ENCODE measurements at places on chromosomes 4 and X.

GRCh38 chr4:61152433-61152832 lies 47.7 kb upstream of the ADGRL3 start:
- no peak for DNase-seq
- no peaks in the 10 kb centered on the region for H3K36me3 ChIP-seq
- no peak overlapping the region for H3K27ac ChIP-seq

DNA sequence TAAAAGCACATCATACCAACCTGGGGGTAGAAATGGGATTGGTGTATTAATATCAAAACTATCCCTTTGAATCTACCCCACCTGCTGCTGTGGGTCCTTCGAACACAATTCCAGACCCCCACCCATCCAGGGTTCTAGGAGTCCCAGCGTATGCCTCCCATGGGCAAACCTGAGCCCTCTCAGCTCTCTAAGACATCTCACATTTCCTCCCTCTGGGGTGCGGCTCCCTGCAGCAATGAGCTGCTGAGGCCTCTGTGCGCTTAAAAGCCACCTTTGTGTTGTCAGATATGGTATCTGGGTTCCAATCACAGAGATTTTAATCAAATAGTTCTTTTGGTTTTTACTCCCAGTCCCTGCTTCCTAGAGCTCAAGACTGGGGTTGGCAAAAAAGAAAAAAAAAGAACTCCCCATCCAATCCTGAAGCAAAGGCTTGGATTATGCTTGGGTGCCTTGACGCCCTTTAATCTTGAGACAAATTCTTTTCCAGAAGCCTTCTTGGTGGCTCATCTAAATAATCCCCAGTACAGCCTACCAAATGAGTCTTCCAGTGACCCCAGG lies 37.5 kb upstream of the NOCT start:
- no peak for DNase-seq
- H3K27ac ChIP-seq, result no peak overlapping the region
- H3K27me3 ChIP-seq, result peaks cover 10% of the 10 kb centered on the region
- no peak overlapping the region for H3K4me3 ChIP-seq
- peaks cover 2% of the 10 kb centered on the region for H3K36me3 ChIP-seq

GRCh38 chr4:81466841-81467671 lies 4.7 kb downstream of the RASGEF1B start:
- peak; percentile 68 for DNase-seq
- no peaks in the 10 kb centered on the region for H3K27me3 ChIP-seq
- no peak overlapping the region for H3K4me3 ChIP-seq
- peaks cover 22% of the 10 kb centered on the region for H3K4me1 ChIP-seq
- peak overlapping the region; percentile 67 for H3K27ac ChIP-seq
- H3K36me3 ChIP-seq, result peaks cover 3% of the 10 kb centered on the region

DNA sequence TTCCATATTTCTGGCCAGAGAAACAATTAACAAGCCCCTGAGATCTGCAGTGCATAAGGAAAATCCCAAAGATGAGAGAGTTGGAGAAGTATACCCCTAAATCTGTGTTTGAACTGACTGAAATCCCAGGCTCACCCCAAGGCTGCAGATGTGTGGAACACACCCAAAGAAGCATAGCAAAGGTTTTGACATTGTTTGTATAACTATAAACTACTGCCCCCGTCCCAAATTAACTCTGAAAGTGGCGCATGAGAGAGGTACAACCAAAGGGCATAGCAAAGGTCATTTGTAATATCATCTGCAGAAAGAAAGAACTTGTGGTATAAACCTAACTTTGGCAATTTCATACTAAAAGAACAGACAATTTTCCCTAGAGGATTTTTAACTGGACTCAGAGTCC lies 157.9 kb downstream of the DCAF12L1 start:
- H3K4me1 ChIP-seq, result no peaks in the 10 kb centered on the region
- H3K36me3 ChIP-seq, result no peaks in the 10 kb centered on the region
- no peaks in the 10 kb centered on the region for H3K27me3 ChIP-seq
- H3K4me3 ChIP-seq, result no peak overlapping the region
- H3K27ac ChIP-seq, result no peak overlapping the region
- no peak for DNase-seq

- no peak overlapping the region for H3K27ac ChIP-seq
- no peak for DNase-seq
- no peaks in the 10 kb centered on the region for H3K4me1 ChIP-seq
- H3K27me3 ChIP-seq, result peaks cover 4% of the 10 kb centered on the region
- H3K4me3 ChIP-seq, result no peak overlapping the region
- no peaks in the 10 kb centered on the region for H3K36me3 ChIP-seq
These were observed 36.9 kb upstream of the ATOH1 start for GRCh38 chr4:93791570-93792195.

GRCh38 chr4:128776794-128777216 lies 32.7 kb upstream of the JADE1 start:
- H3K36me3 ChIP-seq, result no peaks in the 10 kb centered on the region
- H3K27me3 ChIP-seq, result peaks cover 46% of the 10 kb centered on the region
- no peak overlapping the region for H3K4me3 ChIP-seq
- no peak for DNase-seq
- peaks cover 2% of the 10 kb centered on the region for H3K4me1 ChIP-seq
- no peak overlapping the region for H3K27ac ChIP-seq

DNA sequence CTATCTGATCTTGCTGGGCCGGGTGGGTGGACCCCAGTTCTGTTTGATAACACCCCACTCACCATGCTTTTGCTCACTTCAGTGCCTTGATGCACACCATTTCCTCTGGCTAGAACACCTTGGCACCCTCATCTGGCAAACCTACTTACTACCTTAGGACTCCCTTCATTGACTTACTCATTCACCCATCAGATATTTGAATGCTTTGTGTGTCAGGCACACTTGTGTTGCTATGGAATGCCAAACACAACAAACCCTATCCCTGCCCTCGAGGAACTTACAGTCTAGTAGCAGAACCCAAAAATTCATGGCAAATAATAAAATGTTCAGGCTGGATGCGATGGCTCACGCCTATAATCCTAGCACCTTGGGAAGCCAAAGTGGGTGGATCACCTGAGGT lies 13.9 kb downstream of the CCNG2 start:
- H3K36me3 ChIP-seq, result peaks cover 6% of the 10 kb centered on the region
- H3K4me3 ChIP-seq, result no peak overlapping the region
- H3K27ac ChIP-seq, result no peak overlapping the region
- H3K27me3 ChIP-seq, result peaks cover 14% of the 10 kb centered on the region
- no peak for DNase-seq
- peaks cover 7% of the 10 kb centered on the region for H3K4me1 ChIP-seq

GRCh38 chrX:49992853-49993252 lies 70.5 kb downstream of the CLCN5 start:
- DNase-seq, result no peak
- H3K27ac ChIP-seq, result no peak overlapping the region
- peaks cover 4% of the 10 kb centered on the region for H3K27me3 ChIP-seq
- H3K4me1 ChIP-seq, result no peaks in the 10 kb centered on the region

- H3K36me3 ChIP-seq, result no peaks in the 10 kb centered on the region
- H3K27me3 ChIP-seq, result no peaks in the 10 kb centered on the region
- H3K4me1 ChIP-seq, result peaks cover 70% of the 10 kb centered on the region
- H3K4me3 ChIP-seq, result peak overlapping the region; percentile 94
- DNase-seq, result no peak
These were observed 6.5 kb downstream of the ZFYVE28 start for GRCh38 chr4:2411786-2412510.

GRCh38 chrX:112779139-112779538 lies 61.5 kb downstream of the AMOT start:
- no peaks in the 10 kb centered on the region for H3K4me1 ChIP-seq
- peaks cover 2% of the 10 kb centered on the region for H3K36me3 ChIP-seq
- H3K27me3 ChIP-seq, result no peaks in the 10 kb centered on the region
- no peak overlapping the region for H3K27ac ChIP-seq
- DNase-seq, result no peak
- H3K4me3 ChIP-seq, result no peak overlapping the region

GRCh38 chrX:23046443-23046842 lies 46.7 kb downstream of the DDX53 start:
- no peak overlapping the region for H3K4me3 ChIP-seq
- no peaks in the 10 kb centered on the region for H3K36me3 ChIP-seq
- DNase-seq, result no peak
- H3K27ac ChIP-seq, result no peak overlapping the region
- no peaks in the 10 kb centered on the region for H3K27me3 ChIP-seq
- H3K4me1 ChIP-seq, result no peaks in the 10 kb centered on the region

DNA sequence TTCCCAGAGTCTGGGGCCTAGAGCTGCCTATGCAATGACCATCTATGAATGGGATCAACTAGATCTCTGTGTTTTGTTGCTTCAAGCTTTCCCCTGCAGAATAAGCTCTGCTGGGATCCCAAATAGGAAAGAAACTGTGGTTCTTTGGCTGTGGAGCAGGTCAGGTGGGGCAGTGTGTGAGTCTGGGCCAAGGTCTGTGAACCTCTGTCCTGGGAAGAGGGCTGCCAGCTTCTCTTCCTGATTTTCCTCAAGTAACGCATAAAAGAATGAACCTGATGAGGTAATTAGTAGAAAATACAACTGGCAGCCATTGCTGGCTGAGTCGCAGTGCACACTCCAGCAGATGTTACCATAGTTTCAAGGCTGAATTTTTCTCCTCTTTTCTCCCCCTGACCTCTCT lies 4.6 kb upstream of the PIN4 start:
- no peak for DNase-seq
- H3K27me3 ChIP-seq, result no peaks in the 10 kb centered on the region
- H3K4me3 ChIP-seq, result no peak overlapping the region
- H3K36me3 ChIP-seq, result no peaks in the 10 kb centered on the region

DNA sequence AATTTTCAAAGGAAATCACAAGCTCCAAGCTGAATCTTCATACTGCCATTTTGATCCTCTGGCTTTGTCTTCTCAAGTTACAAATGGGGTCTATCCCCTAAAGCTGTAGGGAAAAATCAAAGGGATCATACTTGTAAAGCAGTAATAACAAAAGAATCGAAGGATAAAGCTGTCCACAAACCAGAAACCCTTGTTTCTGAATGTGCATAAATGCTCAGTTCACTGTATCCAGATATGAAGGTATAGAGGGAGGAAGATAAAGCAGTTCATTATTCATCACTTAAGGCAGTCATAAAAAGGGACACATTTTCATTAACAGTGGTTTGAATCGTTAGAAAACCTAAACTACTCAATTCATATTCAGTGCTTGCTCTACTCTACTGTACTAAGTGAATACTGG lies 33.2 kb upstream of the RPS6KA6 start:
- no peak overlapping the region for H3K27ac ChIP-seq
- no peak for DNase-seq
- H3K27me3 ChIP-seq, result no peaks in the 10 kb centered on the region

- no peaks in the 10 kb centered on the region for H3K36me3 ChIP-seq
- no peaks in the 10 kb centered on the region for H3K27me3 ChIP-seq
These were observed 10.4 kb upstream of the GABRE start for GRCh38 chrX:151984902-151985301.

- DNase-seq, result no peak
- H3K27ac ChIP-seq, result no peak overlapping the region
- no peaks in the 10 kb centered on the region for H3K4me1 ChIP-seq
- H3K27me3 ChIP-seq, result no peaks in the 10 kb centered on the region
These were observed 163.3 kb upstream of the SPRY1 start for GRCh38 chr4:123233136-123233768.

DNA sequence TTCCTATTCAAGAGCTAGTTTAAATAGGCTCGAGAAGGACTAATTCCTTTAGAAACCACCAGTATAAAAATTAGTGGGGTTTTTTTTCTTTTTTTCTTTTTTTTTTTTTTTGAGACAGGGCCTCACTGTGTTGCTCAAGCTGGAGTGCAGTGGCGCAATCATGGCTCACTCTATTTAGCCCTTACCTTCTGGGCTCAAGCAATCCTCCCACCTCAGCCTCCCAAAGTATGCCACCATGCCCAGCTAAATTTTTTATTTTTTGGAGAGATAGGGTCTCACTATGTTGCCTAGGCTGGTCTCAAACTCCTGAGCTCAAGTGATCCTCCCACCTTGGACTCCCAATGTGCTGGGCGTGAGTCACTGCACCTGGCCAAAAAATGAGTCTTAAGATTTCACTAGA lies 52.8 kb downstream of the APOO start:
- H3K27me3 ChIP-seq, result no peaks in the 10 kb centered on the region
- no peak overlapping the region for H3K27ac ChIP-seq
- no peak for DNase-seq
- H3K36me3 ChIP-seq, result no peaks in the 10 kb centered on the region

GRCh38 chr4:7736436-7737267 lies 203.0 kb downstream of the AFAP1 start:
- H3K27me3 ChIP-seq, result no peaks in the 10 kb centered on the region
- no peak for DNase-seq
- no peaks in the 10 kb centered on the region for H3K36me3 ChIP-seq
- H3K4me1 ChIP-seq, result peaks cover 2% of the 10 kb centered on the region

- no peak overlapping the region for H3K27ac ChIP-seq
- DNase-seq, result no peak
- peaks cover 3% of the 10 kb centered on the region for H3K4me1 ChIP-seq
These were observed 2.7 kb downstream of the EPHA5 start for GRCh38 chr4:65667506-65668041.

GRCh38 chr4:55781812-55782211 lies 37.8 kb upstream of the EXOC1L start:
- H3K4me1 ChIP-seq, result no peaks in the 10 kb centered on the region
- H3K36me3 ChIP-seq, result no peaks in the 10 kb centered on the region
- no peak for DNase-seq
- no peak overlapping the region for H3K27ac ChIP-seq
- H3K4me3 ChIP-seq, result no peak overlapping the region

- no peaks in the 10 kb centered on the region for H3K27me3 ChIP-seq
- DNase-seq, result no peak
- no peaks in the 10 kb centered on the region for H3K36me3 ChIP-seq
- no peak overlapping the region for H3K27ac ChIP-seq
- no peak overlapping the region for H3K4me3 ChIP-seq
- H3K4me1 ChIP-seq, result peaks cover 2% of the 10 kb centered on the region
These were observed 27.6 kb downstream of the CLCN5 start for GRCh38 chrX:49949961-49950360.

- H3K36me3 ChIP-seq, result no peaks in the 10 kb centered on the region
- no peak overlapping the region for H3K4me3 ChIP-seq
- DNase-seq, result no peak
These were observed 933.0 kb upstream of the LCORL start for GRCh38 chr4:18954538-18954937.

DNA sequence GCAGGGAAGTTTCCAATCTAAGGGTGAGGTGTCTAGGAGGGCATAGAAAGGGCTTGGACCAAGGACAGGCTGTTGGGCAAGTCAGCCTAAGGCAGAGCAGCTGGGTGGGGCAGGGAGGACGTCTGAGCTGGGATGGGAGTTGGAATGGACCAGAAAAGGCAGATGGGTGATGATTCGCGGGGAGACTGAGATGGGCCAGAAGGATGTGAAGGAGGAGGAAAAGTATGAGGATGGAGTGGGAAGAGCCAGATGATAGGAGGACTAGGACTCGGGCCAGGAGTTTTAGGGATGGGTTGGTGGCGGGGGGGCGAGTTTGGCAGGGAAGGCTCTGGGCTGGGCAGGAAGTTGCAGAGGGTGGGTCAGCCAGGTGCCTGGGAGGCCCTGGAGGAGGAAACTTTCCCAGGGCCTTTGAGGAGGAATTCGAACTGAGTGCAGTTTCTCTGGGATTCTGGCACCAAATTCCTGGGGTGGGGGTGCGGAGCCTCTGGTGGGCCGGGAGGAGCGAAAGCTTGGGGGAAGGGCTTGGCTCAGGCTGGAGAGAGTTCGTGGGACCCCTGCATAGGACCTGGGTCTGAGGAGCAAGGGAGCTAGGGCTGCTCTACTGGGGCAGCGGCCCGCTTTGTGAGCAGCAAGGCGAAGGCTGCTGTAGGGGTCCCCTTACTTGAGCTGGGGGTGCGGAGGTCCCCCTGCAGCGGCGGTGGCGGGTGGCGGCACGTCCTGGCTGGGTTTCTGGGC lies 8.7 kb upstream of the TIMP1 start:
- peaks cover 19% of the 10 kb centered on the region for H3K4me1 ChIP-seq
- H3K4me3 ChIP-seq, result peak overlapping the region; percentile 58
- H3K27ac ChIP-seq, result peak overlapping the region; percentile 95

GRCh38 chr4:56764775-56765174 lies 56.7 kb downstream of the SPINK2 start:
- H3K4me3 ChIP-seq, result no peak overlapping the region
- H3K36me3 ChIP-seq, result no peaks in the 10 kb centered on the region
- H3K27me3 ChIP-seq, result peaks cover 7% of the 10 kb centered on the region
- DNase-seq, result no peak
- H3K27ac ChIP-seq, result no peak overlapping the region

All from T-helper 17 cell (primary cell).